ENCODE measurements at places on chromosomes 13 and 19. TPM values are rescaled to one million over a fixed set of nuclear protein-coding genes. Genes with fewer than 3 reads are reported as not detected.
A peak's percentile ranks its signal among the peaks of the same experiment; 100 is the strongest.

Gene PSPN
- total RNA-seq, result 1.2 TPM

Gene TNNI3
- total RNA-seq, result not detected

Gene NLRP4
- total RNA-seq, result not detected

- DNase-seq, result no peak
Measured at GRCh38 chr19:56118666-56119581, 2.2 kb downstream of the ZNF787 start.

DNA sequence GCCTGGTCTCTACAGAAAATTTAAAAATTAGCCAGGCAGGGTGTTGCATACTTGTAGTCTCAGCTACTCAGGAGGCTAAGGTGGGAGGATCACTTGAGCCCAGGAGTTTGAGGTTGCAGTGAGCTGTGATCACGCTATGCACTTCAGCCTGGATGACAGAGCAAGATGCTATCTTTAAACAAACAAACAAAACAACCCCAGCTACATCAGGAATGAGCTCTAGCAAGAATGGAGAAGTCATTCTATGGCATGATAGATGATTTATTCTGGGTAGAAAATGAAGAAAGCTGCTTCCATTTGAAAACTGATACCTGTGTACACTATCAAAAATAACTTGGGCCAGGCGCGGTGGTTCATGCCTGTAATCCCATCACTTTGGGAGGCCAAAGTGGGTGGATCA is 15.8 kb upstream of the SHISA2 start:
- DNase-seq, result no peak

DNA sequence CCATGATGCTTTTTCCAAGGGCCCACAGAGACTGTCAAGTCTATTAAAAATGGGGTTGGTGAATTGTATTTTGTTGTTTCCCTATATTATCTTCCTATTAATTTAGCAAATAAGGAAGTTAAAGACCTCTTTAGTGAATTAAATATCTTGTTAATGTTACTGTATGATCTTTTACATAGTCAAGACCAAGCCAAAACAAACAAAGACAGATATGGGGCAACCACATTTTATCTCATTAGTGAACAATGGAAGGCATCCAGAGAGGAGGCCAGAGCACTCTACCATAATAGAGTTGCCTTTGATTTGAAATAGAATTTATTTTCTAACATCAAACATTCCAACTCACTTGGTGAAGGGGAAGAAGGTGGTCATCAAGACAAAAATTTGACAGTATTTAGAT is 169.4 kb downstream of the B3GLCT start:
- DNase-seq, result no peak

DNA sequence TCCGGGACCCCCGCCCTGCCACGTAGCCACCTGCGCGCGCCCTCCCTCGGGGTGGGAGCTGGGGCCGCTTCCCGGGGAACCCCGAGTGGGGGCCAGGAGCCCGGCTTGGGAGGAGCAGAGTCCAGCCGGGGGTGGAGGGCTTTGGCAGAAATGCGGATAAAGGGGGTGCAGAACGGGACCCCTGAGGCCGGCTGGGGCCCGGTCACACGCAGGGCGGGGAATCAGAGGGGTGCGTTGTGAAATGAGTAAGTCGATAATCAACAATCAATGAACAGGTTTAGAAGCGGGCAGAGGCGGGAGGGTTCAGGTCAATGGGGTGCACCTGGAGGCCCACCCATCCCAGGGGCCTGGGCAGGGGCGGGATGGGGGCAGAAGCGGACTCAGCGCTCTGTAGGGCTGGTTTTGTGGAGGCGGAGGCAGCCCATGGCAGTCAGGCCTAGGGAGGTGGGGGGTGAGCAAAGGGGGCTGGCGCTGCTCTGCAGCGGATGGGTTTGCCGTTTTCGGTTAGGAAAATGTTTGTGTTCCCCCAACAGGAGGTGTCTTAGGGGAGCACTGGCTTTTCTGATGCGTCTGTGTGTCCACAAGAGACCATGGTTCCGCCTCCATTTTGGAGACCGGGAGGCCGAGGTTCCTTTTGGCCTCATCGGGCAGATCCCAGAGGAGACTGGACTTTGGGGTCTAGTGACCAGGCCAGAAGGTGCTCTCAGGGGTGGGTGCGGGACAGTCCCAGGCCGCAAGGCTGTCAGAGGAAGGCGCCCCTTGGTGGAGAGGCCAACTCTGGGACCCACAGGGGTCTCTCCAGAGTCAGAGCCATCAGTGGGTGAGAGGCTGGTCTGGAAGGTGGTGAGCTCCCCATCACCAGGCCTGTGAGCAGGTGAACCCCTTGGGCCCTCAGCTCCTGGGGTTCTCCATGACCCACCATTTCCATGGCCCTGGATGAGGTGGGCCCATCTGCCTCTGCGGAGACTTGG is 683 bp upstream of the DIRAS1 start:
- DNase-seq, result no peak

DNA sequence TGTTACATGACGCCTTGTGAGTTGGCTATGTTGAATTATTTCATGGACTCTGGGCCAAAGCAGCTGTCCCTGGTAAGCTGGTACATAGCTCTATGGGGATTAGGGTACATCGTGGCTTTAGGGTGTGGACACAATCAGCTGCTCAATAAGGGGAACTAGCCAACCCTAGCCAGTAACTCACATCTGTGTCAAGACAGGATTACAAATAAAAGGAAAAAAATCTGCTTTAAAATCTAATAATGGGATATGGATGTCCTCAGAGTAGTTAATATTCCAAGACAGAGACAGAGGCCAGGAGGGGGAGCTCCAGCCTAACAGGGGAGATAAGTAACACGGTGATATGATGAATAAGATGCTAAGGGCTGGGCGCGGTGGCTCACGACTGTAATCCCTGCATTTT is 21.1 kb upstream of the ZNF766 start:
- DNase-seq, result peak; percentile 46

DNA sequence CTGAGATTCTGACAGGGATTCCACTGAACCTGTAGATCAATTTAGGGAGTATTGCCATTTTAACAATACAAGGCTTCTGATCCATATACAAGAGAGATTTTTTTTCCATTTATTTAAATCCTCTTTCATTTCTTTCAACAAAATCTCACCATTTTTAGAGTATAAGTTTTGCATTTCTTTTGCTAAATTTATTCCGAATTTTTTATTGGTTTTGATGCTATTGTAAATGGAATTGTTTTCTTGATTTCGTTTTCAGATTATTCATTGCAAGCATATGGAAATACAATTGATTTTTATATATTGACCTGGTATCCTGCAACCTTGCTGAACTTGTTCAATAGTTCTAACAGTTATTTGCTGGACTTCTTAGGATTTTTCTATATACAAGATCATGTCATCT is 18.4 kb downstream of the LEUTX start:
- DNase-seq, result no peak

GRCh38 chr19:2820112-2820702 is 539 bp downstream of the ZNF554 start:
- peak; percentile 8 for DNase-seq

GRCh38 chr19:12794971-12795381 is 3.7 kb downstream of the JUNB start:
- no peak for DNase-seq

GRCh38 chr13:22061806-22062391 is 391.0 kb downstream of the FGF9 start:
- no peak for DNase-seq

- DNase-seq, result no peak
Measured at GRCh38 chr13:74298923-74299322, 164.7 kb upstream of the KLF12 start.

- DNase-seq, result no peak
Measured at GRCh38 chr19:14393329-14393728, 12.1 kb downstream of the ADGRE5 start.

DNA sequence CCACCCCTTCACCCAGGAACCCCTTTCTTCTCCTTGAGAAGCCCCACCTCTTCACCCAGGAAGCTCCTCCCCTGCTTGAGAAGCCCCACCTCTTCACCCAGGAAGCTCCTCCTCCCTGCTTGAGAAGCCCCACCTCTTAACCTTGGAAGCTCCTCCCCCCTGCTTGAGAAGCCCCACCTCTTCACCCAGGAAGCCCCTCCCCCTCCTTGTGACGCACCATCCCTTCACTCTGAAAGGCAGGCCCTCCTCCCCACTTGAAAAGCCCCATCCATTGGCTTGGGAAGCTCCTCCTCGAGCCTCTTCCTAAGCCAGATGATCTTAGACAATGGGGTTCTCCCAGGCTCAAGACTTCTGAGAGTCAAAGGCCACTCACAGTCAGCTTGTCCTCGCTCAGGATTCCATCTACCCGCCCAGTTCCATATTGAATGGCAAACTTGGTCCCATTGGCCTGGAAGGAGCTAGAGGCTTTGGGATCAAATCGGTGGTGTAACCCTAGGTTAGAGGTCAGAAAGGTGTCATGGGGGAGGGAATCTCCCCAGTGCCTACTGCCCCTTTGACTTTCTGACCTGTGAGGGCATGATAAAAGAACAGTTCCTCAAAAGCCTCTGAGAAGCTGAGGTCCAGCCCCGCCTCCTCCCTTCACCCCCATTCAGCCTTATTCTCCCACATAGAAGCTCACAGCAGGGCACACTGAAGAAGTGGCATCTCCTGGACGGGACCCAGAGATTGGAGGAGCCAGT is 4.0 kb downstream of the NAPSA start:
- no peak for DNase-seq

DNA sequence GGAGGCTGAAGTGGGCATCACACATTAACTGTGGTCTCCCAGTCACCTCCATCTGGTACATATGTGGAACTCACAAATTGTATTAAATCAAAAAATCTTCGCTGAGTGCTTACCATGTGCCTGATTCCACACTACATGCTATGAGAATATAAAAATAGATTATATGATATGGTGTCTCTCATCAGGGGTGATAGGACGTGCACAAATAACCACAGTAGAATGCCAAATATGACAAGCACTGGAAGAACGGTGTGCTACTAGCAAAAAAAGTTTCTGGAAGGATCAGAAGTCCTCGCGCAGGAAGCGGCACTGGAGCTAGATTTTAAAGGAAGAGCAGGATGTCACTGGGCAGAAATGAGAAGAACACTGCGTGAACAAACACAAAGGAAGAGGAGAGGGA is 62.3 kb downstream of the TBC1D4 start:
- no peak for DNase-seq

DNA sequence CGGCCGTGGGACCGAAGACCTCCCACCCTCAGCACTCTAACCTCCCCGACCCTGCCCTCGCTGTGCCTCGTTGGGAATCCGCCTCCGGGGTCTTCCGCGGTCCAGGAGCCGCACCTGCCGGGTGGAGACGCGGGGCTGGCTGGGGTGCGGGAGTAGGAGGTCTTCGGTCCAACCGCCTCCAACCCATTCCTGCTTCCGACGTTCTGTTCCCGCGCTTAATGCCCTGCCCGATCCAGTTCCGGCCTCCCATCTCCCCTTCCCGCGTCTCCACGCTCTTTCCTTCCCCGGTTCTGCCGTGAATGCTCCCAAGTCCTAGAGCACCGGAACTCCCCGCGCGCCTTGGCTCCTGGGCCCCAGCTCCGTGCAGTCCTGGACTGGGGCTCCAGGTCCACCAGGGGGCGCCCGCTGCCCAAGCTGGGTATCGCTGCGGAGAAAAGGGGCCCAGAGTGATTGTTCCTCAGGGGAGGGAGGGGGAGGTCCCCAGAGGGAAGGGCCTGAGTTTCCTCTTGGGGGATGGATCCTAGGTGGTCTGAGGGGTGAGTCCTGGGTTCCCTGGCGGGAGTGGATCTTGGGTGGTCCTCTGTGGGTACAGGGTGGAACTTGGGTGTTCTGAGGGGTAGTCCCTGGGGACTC is 14.1 kb upstream of the TNFSF9 start:
- peak; percentile 74 for DNase-seq

GRCh38 chr19:47445527-47445926 is 26.2 kb downstream of the SLC8A2 start:
- DNase-seq, result no peak

DNA sequence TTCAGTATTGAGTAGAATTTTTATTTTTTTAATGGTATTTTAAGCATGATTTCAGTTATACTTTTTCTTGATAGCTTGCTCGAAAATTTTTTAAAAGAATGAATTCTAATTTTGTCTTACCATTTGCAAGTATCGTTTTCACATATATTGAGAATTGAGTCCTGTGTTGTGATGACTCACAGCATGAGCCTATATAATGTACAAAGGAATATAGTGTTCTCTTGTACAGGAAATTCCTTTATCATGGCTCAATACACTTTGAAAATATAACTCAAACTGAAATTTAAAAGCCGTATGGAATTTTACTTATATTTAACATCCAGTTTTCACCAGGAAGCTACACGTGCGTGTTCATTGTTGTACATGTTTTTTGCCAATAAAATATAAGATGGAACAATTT is 161.1 kb upstream of the TMTC4 start:
- DNase-seq, result no peak

DNA sequence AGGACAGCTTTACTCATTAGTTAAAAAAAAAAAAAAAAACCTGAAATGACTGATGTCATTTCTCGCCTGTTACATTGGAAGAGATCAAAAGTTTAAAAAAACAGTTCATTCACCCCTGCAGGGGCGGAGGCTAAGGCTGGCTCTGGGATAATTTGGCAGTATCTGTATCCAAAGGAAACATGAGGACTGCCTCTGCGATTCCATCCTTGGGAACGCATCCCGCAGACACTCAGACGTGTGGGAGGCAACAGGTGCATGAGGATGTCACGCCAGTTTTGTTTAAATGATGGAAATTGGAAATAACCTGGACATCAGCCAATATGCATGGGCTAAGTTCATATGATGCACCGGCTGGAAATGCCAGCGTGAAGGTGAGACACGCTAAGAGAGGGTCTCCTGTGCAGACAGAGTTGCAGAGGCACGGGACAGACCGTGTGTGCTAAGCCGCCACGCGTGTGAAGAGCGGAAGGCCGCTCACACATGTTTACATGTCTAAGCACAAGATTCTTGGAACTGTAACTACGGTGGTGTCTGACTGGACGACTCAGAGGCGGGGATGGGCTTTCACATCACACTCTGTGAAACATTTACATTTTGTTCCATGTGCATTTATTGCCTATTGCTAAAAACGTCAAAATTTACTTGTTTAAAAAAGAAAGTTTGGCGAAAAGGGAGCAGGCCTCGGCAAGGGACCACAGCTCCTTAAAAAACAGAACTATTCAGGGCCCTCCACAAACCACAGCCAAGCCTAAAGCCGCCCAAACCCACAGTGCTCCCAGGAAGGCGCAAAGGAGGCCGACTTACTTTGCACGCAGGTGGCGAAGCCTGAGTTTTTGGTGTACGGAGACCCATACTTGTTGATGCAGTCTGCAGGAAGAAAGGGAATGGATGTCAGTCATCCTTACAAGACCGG is 17.9 kb downstream of the GAS6 start:
- DNase-seq, result no peak

DNA sequence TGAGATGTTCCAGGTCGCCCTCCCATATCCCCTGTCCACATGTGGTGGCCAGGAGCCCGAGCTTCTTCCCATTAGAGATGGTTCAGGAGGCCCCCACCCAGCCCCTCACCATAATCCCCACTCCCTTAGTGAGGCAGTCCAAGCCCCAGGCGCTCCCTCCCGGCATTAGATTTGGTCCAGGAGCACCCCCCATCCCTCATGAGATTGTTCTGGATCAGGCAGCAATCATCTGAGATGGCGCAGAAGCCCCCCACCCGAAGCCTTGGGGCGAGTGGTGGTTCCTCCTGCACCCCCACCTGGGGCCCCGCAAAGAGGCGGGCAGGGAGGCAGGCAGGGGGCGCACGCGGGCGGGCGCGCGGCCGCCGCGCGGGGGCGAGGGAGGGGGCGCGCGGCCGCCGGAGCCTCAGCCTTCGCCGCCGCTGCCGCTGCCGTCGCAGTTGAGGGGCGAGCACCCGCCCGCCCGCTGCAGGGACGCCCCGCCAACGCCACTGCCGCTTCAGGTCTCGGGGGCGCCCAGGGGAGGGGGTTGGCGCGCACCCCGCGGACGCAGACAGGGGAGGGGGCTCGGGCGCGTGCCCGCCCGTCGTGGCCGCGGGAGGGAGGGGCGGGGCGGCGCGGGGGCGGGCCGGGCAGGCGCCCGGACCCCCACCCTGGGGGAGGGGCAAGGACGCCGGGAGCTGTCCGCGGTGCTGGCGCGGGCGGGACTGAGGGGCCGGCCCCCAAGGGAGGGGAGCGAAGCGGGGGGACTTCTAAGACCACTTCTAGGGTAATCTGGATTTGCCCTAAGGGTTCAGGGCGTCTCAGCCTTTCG is 46.4 kb upstream of the SHKBP1 start:
- no peak for DNase-seq
